ENCODE measurements at places on chromosomes 13 and 19.

GRCh38 chr13:30805132-30805537 lies 69.8 kb downstream of the ALOX5AP start:
- no peak for DNase-seq

DNA sequence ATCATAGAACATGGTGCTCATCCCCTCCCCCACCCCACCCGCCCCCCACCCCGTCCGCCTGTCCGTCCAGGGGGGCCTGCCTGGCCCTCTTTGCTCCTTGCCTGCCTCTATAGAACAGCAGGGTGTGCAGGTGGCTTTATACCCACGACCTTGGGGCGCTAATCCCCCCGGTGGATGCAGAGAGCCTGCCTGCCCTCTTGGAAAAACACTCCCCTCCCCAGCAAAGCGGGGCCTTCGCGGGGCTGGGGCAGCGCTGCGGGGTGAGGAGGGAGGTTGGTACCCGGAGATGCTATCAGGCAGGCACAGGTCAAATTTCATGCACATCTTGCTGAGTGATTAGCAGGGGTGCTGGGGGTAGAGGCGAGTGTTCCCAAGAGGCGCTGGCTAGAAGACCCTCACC lies 21.9 kb downstream of the RFX1 start:
- no peak for DNase-seq

GRCh38 chr13:75384879-75385707 lies 96.9 kb downstream of the TBC1D4 start:
- no peak for DNase-seq

GRCh38 chr19:46574533-46574932 lies 26.6 kb upstream of the CALM3 start:
- no peak for DNase-seq

GRCh38 chr13:49395451-49395865 lies 48.4 kb downstream of the CAB39L start:
- DNase-seq, result no peak

- DNase-seq, result no peak
These were observed 38.2 kb upstream of the ZNF492 start for GRCh38 chr19:22595918-22596341.

- no peak for DNase-seq
These were observed 86.1 kb downstream of the FRY start for GRCh38 chr13:32117701-32118100.

All from hypothalamus (tissue), 51 donors.